Hematopoietic multipotent progenitor cell treated with erythropoietin and hydrocortisone succinate and interleukin-3 and kit ligand, for 17 days (in vitro differentiated cells): ENCODE measurements at places on chromosomes 7 and 10.
A peak's percentile ranks its signal among the peaks of the same experiment; 100 is the strongest.

- DNase-seq = peak; percentile 32
These were observed 21.8 kb upstream of the PIP4K2A start for GRCh38 chr10:22736134-22736533.

DNA sequence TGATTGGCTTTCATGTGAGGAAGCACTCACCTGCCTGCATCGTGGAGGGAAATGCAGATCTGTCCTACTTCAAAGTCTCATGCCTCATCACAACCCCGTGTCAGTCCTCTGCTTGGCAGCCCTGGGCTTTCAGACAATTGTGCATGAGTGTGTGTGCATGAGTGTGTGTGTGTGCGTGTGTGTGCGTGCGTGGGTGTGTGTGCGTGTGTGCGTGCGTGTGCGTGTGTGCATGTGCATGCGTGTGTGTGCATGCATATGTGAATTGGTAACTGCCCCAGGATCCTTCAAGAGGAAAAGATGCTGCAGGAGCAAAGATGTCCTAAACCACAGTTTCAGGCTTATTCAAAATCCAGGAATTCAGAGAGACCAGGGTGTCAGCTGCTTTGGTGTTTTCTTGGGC is 71.3 kb downstream of the LANCL2 start:
- DNase-seq = no peak

- no peak for DNase-seq
These were observed 5.1 kb downstream of the FZD8 start for GRCh38 chr10:35636956-35637355.

DNA sequence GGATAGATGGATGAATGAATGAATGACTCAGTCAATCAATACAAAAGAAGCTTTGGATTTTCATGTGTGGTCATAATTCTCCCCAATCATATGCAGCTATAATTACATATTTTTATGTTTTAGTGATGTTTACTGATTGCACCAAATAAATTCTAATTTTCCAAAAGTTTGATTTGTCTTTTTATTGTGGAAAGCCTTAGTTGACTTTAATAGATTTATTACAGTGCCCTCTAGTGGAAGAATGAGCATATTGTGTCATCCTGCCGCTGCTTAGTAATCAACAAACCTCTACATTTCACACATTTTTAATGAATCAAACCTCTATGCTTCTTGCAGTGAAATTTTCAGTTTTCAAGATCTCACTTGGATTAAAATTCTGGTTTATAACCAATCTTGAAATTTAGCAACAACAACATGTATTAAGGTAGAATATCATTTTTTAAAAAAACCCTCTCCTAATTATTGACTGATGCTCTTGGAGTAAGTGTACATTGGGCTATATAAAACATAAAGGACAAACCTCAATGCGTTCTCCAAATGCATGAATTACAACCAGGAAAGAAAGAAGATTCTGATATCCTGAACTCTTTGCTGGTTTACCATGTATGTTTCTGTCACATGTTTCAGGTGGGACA is 55.6 kb upstream of the PNLIP start:
- DNase-seq = no peak

DNA sequence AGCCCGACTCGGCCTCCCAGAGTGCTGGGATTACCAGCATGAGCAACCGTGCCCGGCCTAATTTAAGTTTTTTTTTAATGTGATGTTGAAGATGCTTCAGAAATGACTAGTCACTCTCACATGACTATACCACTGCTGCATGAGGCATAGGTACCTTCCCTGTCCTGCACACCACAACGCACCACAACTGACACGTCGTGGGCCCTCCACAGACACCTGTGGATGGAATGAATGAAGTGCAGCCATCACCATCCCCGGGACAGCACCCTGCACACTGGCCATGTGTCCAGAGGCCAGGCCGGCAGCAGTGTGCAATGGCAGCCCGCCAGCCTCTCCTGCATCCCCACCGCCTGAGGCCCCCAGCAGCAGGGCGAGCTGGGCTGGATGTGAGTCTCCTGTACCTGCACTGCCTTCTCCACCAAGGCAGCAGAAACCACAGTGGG is 55.1 kb downstream of the VOPP1 start:
- DNase-seq = no peak

DNA sequence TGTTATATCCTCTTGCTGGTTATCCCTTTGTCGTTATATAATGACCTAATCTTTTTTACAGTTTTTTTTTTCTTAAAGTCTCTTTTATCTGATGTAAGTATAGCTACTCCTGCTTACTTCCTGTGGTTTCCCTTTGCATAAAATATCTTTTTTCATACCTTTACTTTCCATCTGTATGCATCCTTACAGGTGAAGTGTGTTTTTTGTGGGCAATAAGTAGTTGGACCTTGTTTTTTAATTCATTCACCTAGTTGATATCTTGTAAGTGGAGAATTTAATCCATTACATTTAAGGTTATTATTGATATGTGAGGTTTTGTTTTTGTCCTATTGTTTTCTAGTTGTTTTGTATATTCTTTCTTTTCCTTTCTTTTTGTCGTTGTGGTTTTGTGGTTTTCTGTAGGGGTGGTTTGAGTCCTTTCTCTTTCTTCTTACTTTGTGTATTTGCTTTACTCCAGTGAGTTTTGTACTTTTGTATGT is 168.6 kb downstream of the MLLT10 start:
- DNase-seq = no peak

- no peak for DNase-seq
These were observed 714.1 kb downstream of the PARD3 start for GRCh38 chr10:34101001-34101400.

DNA sequence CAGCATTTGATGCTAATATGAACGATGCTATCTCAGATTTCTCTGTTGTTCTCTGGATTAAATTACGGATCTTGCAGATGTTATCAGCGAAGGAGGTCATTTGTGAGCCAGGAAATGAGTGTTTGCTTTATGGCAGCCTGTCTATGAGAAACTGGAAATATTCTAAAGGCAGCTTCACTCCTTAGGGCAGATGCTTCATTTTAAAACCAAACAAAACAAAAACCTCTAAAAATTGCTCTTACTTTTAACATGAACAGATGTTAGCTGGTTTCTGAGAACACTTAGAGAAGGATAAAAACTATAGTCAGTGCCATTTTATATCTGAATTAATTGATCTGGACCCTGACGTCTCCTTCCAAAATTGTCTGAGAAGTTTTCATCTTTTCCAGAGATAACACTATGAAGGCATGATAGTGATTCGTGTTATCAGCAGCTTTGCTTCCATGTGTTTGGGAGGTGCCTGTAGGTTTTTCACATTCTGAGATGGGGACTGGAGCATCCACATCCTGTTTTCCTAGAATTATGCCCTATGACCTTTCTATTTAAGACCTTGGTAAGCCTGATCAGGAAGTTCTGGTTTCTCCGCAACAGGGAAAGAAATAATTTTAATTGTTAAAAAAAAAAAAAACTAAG is 53.1 kb downstream of the CPED1 start:
- no peak for DNase-seq

DNA sequence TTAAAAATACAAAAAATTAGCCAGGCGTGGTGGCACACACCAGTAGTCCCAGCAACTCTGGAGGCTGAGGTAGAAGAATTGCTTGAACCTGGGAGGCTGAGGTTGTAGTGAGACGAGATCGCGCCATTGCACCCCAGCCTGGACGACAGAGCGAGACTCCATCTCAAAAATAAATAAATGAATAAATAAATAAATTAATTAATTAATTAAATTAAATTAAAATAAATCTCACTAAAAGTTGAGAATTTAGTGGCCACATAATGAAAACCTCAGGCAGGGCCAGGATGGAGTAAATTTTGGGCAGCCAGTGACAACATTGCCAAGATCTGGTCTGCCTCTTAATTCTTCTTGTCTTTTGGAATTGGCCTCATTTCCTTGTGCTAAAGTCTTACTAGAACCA is 187.5 kb upstream of the FEZF1 start:
- no peak for DNase-seq

GRCh38 chr7:87218796-87219544 is 562 bp downstream of the TMEM243 start:
- no peak for DNase-seq

GRCh38 chr10:85612378-85612775 is 754.2 kb downstream of the GRID1 start:
- no peak for DNase-seq

DNA sequence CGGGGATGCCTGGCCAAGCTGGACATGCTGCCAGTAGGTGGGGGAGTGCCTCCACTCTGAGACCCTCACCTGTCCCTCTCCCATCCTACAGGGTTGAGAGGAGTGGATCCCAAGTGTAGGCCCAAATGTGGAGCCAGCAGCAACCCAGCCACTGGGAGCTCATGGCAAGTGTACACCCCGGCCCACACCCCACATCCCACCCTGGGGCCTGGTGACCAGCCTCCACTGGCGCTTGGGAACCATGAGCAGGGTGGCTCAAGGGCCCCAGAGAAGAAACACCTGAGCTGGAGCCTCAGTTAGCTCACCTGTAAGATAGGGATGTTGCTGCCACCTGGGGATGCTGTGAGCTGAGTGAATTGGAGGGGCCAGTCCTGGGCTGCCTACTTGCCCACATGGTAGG is 10.4 kb upstream of the RET start:
- DNase-seq = no peak

DNA sequence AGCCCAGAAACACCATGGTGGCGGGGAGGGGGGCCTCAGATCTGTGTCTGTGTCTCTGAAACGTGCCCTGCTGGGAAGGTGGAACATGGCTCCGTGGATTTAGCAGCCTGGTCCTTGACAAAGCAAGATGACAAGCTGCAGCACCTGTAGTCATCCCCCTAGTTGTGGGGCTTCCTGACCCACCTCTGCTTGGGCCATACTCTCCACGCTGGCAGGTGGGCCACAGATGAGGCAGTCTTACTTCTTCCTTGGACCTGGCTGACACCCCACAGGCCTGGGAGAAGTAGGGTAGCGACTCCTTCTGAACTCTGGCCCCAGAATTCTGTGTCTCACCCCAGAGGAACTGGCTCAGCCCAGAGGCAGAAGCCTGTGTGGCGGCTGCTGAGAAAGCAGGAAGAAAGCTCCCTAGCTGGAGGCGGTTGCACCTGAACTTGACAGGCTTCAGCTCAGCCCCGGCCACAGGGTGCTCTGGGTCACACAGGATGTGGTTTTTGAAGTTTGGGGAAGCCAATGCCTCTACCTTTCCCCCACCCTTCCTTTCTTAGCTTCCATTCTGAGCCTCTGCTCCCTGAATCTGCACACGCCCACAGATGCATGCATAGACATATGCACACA is 113.9 kb downstream of the ABLIM1 start:
- no peak for DNase-seq

DNA sequence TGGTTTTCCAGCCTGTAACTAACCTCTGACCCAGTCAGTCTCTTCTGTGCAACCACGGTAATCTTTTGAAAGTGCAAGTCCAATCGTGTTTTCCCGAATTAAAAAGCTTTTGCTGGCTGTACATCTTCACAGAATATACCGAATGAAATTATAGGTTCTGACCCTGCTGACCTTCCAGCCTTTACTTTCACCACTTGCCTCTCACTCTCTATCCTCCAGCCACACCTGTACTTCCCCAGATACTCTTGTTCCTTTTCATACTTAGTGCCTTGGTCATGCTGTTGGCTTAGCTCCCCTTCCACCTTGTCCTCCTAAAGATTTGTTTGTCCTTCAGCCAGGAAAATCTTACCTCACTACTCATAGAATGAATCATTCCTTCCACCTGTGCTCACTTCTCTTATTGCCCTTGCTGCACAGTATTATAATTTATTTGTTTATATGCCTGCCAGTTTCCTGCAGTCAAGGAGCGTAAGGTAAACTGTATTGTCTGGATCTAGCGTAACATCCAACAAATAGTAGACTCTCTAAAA is 2.3 kb upstream of the PNPLA8 start:
- no peak for DNase-seq

DNA sequence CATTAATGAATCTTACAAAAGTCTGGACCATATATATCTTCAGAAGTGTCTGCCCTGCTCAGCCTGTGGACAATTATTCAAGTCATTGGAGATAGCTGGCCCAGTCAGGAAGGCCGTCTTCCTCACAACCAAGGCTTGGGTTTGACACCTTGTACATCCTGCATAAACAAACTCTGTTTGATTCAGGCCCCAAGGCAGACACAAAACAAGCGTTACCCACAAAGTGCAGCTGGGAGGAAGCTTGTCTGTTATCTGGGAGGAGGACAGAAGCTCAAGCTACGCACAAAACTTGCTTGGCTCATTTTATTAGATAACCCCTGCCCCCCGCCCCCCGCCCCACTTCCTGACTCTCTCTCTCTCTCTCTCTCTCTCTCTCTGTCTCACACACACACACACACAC is 166.9 kb upstream of the WDR11 start:
- no peak for DNase-seq

- DNase-seq = no peak
These were observed 3.1 kb upstream of the TMEM26 start for GRCh38 chr10:61456095-61456789.

- no peak for DNase-seq
These were observed 9.9 kb upstream of the GNAT3 start for GRCh38 chr7:80521809-80522208.

DNA sequence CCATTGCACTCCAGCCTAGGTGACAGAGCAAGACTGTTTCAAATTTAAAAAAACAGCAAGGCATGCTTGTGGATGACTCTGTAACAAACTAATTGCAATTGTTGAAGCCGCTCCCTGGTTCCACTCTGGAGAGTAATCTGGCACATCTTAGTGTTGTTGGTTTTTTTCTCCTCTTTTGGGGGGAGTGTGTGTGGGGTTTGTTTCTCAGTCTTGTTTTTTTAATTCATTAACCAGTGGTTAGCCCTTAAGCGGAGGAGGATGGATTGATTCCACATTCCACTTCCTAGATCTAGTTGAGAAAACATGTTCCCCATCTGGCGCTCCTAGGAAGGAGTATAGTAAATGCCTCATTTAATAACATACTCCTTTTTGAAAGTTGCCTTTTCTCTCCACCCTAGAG is 8.6 kb upstream of the ZNF713 start:
- DNase-seq = no peak

- no peak for DNase-seq
These were observed 662.5 kb downstream of the TYW1 start for GRCh38 chr7:67659091-67659490.

- DNase-seq = no peak
These were observed 123.7 kb upstream of the TCERG1L start for GRCh38 chr10:131435232-131435631.

DNA sequence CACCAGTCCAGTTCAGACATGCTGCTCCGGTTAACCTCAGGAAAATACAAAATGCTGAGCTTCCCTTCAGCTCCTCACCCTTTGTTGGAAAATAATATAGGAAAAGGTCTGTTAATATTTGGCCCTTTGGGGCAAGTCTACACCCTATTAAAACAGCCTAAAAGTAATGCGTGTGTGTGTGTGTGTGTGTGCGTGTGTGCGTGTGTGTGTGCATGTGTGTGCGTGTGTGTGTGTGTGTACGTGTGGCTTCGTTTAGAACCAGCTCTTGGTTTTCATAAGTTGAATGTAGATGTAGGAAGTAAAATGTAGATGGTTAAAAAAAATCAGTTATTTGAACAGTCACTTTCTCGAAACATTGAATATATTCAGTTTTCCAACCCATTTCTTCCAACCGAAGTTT is 61.1 kb upstream of the PDCD4 start:
- DNase-seq = no peak

GRCh38 chr7:51148216-51148615 is 168.4 kb downstream of the COBL start:
- no peak for DNase-seq

GRCh38 chr7:1872191-1873069 is 202.4 kb downstream of the ELFN1 start:
- DNase-seq = no peak
